ENCODE measurements at places on chromosomes 1 and 21.

- peaks cover 100% of the 10 kb centered on the region for H3K36me3 ChIP-seq
- H3K27ac ChIP-seq = no peak overlapping the region
- no peak for DNase-seq
Observed at GRCh38 chr21:36369064-36369685, 16.0 kb upstream of the CHAF1B start.

- no peak overlapping the region for H3K27ac ChIP-seq
- no peaks in the 10 kb centered on the region for H3K27me3 ChIP-seq
- no peaks in the 10 kb centered on the region for H3K4me1 ChIP-seq
- no peak overlapping the region for H3K4me3 ChIP-seq
Observed at GRCh38 chr1:194024659-194025058, 838.2 kb upstream of the B3GALT2 start.

DNA sequence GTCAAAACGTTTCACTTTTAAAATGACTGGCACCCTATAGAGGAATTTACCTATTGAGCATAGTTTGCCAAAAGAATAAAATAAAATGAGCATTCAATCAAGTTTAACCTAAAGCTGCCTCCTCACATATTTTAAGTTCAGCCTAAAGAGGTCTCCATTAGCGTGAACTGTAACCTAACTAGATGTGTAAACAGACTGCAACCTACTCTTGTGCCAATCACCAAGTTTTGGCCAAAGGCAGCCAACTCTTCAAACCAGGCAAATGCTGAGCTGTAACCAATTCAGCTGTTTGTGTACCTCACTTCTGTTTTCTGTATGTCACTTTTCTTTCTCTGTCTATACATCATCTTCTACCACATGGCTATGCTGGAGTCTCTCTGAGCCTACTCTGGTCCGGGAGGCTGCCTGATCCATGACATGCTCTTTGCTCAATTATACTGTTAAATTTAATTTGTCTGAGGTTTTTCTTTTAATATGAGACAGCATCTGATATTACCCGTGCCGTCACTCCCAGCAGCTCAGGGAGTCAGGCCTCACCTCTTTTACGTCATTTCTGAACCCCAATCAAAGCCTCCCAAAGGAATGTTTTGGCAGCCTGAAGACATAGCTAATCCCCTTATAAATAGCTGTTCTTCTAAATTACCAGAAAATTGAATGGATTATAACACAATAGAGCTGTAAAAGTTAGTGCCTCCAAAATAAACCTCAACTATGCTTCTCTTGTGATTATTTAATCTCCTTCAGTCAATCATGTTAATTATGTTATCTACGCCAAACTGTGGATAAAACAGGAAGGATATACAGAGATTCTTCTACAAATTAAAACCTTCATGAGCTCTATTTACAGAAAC is 81.0 kb upstream of the NR5A2 start:
- H3K36me3 ChIP-seq = no peaks in the 10 kb centered on the region
- DNase-seq = no peak
- H3K4me3 ChIP-seq = no peak overlapping the region

DNA sequence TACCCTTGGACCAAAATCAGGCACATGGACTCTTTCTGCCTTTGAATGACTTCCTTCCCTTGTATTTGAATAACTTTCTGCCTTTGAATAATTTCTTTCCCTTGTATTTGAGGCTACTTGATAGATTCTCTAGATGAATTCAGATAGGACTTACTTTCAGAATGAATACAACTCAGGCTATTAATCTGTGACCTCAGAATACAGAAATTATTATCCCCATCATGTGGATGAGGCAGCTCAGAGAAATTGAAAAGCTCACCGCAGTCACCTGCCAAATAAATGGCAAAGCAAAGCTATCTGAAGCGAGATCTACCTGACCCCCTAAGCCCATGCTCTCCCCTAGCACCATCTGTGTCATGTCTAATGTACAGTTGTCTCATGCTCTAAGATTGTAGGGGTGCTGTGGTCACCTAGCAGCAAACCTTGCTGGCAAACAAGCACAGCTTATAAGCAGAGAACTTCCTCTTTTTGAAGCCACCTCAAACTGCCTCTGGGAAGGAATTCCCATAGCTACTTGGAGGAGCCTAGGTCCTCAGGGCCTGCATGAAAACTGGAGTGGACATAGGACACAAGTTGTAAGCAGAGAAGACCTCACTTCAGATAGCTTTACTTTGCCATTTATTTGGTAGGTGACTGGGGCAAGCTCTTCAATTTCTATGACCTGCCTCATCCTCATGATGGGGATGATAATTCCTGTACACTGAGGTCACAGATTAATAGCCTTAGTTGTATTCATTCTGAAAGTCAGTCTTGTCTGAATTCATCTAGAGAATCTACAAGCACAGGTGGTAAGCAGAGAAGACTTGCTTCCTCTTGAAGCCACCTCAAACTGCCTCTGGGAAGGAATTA is 66.1 kb downstream of the FASLG start:
- H3K4me3 ChIP-seq = no peak overlapping the region
- no peaks in the 10 kb centered on the region for H3K27me3 ChIP-seq
- DNase-seq = no peak
- no peak overlapping the region for H3K27ac ChIP-seq
- no peaks in the 10 kb centered on the region for H3K36me3 ChIP-seq
- H3K4me1 ChIP-seq = no peaks in the 10 kb centered on the region

- DNase-seq = no peak
- H3K4me1 ChIP-seq = no peaks in the 10 kb centered on the region
- peaks cover 72% of the 10 kb centered on the region for H3K27me3 ChIP-seq
- H3K36me3 ChIP-seq = peaks cover 4% of the 10 kb centered on the region
- H3K27ac ChIP-seq = no peak within 1 kb of the TSS
- H3K4me3 ChIP-seq = no peak within 1 kb of the TSS
Observed at GRCh38 chr1:6180268-6180706, at the start of gene CHD5. Gene CHD5, minus strand, starts transcription at chr1:6180321. Its CDS starts 298 bp downstream, at chr1:6180023.

DNA sequence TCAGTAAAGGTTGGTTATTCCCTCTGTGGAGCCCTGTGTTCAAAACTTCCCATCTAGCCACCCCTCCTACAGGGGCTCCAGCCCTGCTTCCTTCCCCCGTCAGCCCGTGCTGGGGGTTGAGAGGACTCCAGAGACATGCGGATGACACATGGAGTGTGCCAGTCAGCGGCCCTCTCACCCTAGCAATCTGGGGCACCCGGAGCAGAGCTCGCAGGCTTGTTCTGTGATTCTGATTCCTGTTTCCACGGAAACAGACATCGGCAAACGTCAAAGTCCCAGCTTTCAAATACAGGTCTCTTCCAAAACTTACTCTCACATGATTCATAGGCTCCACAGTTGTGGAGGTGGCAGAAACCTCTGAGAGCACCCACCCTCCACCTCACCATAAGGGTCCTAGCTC is 9.8 kb upstream of the SSBP3 start:
- no peaks in the 10 kb centered on the region for H3K27me3 ChIP-seq
- H3K4me1 ChIP-seq = peaks cover 10% of the 10 kb centered on the region
- H3K27ac ChIP-seq = no peak overlapping the region

GRCh38 chr1:200872446-200873115 is at the start of gene GPR25:
Gene GPR25, plus strand, starts transcription at chr1:200872981. Its CDS starts 57 bp downstream, at chr1:200873038.
- H3K36me3 ChIP-seq = no peaks in the 10 kb centered on the region
- no peak for DNase-seq
- peaks cover 32% of the 10 kb centered on the region for H3K27me3 ChIP-seq
- peaks cover 12% of the 10 kb centered on the region for H3K4me1 ChIP-seq

DNA sequence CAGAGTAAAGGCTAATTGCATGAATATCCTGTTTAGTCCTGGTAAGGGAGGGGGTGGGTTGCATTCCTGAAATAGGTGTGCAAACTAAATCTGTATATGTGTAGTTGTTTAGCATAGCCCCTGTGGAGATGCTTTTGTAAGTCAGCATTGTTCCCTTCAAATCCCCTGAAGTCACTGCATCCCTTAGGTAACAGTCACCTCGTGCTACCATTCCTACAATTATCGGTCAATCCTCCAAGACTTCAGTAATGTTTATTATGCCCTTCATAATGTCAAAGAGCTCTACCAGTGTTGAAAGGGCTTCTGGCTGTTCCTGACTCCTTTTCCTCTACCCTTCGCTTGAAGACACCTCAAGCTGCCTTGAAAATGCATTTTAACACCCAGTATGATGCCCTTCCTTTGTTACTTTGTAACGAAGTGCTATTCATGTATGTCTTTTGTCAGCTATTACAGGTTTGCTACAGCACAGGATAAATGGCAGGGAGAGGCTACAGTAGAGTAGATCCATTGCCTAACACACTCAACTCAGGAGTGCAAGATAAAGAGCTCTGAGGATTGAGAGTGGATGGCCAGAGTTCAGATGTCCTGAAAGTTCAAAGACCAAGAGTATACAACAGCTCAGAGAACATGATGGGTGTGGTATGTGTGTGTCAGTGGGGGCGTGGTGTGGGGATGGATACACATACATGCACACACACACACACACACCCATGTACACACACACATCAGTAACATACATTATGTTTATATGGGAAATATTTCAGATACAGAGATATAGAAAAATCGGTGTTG is 27.4 kb upstream of the FOXD3 start:
- no peak overlapping the region for H3K27ac ChIP-seq
- H3K27me3 ChIP-seq = no peaks in the 10 kb centered on the region
- no peaks in the 10 kb centered on the region for H3K36me3 ChIP-seq
- no peak for DNase-seq
- H3K4me1 ChIP-seq = no peaks in the 10 kb centered on the region
- no peak overlapping the region for H3K4me3 ChIP-seq

GRCh38 chr1:207848234-207848633 is 62.7 kb downstream of the CD34 start:
- peak overlapping the region; percentile 83 for H3K27ac ChIP-seq
- H3K4me3 ChIP-seq = no peak overlapping the region
- H3K4me1 ChIP-seq = peaks cover 88% of the 10 kb centered on the region
- no peaks in the 10 kb centered on the region for H3K27me3 ChIP-seq
- no peaks in the 10 kb centered on the region for H3K36me3 ChIP-seq

DNA sequence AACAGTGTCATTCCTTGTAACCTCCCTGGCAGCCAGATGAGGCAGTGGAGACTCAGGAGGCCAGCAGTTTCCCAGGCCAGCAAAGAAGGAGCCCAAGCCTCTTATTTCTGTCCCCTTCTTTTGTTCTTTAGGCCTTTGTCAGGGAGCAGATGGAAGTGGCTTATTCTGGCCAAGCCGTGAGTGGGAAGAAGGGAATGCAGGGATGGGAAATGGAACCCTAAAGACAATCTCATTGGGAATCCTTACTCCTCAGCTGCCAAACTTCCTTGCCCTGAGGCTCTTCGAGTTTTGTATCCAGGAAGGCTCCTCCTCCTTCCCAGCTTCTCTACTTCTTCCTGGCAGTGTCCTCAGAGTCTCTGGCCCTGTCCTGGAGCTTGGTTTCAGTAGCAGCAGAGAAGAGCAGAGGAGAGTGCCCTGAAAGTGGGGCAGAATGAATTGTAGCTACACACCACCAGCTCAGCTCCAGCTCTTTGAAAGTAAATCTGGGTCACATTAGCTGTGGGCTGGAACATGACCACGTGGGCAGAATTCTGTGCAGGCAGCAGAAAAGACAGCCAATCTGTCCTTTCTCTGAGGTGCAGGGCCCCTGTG is 63.9 kb downstream of the NDUFS5 start:
- no peaks in the 10 kb centered on the region for H3K27me3 ChIP-seq
- H3K4me3 ChIP-seq = no peak overlapping the region
- no peak for DNase-seq
- H3K4me1 ChIP-seq = peaks cover 7% of the 10 kb centered on the region
- no peak overlapping the region for H3K27ac ChIP-seq
- no peaks in the 10 kb centered on the region for H3K36me3 ChIP-seq

- H3K4me1 ChIP-seq = no peaks in the 10 kb centered on the region
- no peak overlapping the region for H3K4me3 ChIP-seq
- no peaks in the 10 kb centered on the region for H3K27me3 ChIP-seq
- no peak overlapping the region for H3K27ac ChIP-seq
- no peak for DNase-seq
Observed at GRCh38 chr1:184672013-184672726, 82.5 kb downstream of the EDEM3 start.

- H3K36me3 ChIP-seq = no peaks in the 10 kb centered on the region
- DNase-seq = peak; percentile 40
- H3K27me3 ChIP-seq = no peaks in the 10 kb centered on the region
Observed at GRCh38 chr1:89890085-89890752, 69.4 kb downstream of the LRRC8D start.

DNA sequence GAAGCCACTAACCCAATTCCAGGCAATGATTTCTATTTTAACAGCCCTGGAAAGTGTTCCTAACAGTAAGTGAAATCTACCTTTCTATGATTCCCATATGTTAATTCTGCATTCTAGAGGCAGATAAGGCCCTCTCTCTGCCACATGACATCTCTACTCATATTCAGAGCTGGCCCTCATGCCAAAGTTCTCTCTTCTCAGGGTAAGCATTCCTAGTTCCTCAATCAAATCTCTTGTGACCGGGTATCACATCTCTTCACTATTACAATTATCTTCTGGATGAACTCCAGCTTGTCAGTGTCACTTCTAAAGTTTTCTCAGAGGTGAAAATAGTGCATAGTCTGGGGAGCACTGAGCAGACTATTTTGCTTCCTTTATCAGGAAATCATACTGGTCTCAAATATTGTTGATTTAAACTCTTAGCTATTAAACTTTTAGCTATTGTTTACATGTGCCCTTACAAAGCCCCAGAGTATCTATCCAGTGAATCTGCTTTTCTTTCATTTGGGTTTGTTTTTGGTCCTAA is 66.4 kb upstream of the TNFSF18 start:
- H3K27ac ChIP-seq = no peak overlapping the region
- H3K4me1 ChIP-seq = peaks cover 5% of the 10 kb centered on the region
- no peak overlapping the region for H3K4me3 ChIP-seq
- no peaks in the 10 kb centered on the region for H3K27me3 ChIP-seq

GRCh38 chr1:58064166-58064565 is 482.4 kb downstream of the OMA1 start:
- H3K4me1 ChIP-seq = no peaks in the 10 kb centered on the region
- H3K4me3 ChIP-seq = no peak overlapping the region
- no peak overlapping the region for H3K27ac ChIP-seq
- no peak for DNase-seq
- H3K36me3 ChIP-seq = no peaks in the 10 kb centered on the region

DNA sequence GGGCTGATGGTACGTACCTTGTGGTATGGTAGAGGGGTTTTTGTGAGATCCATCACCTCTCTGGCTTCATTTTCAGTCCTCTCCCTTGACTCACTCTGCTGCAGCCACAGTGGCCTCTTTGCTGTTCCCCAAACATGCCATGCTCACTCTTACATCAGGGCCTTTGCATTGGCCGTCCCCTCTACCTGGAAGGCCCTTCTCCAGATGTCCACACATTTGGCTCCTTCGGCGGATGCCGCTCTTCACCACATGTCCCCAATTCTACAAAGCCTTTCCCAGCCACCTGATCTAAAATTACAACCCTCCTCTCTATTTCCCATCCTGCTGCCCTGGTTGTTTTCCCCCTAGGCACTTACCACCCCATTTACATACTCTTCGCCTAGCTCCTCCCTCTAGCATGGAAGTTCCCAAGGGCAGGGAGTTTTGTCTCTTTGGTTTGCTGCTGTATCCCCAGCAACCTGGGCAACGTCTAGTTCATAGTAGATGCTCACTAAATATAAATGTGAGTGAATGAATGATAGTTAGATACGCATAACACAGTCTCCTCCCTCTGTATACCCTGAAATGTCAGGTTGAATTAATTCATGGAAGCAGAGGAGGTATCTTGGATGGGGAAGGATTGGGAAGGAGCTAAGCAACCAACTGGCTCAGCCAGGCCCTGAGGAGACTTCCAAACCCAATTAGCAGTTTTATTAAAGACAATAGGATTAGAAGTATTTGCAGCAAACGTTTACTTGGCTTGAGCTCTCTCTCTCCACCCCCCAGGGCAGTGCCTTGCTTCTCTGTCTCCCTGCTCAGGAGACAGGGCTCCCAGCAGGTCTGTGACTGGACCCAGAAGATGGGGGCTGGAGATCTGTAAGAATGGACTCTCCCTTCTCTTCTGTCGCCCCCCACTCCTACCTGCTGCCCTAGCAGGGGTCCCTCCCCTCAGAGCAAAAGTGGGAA is 264.2 kb downstream of the GRIK3 start:
- H3K27me3 ChIP-seq = peaks cover 20% of the 10 kb centered on the region
- H3K27ac ChIP-seq = no peak overlapping the region
- H3K4me1 ChIP-seq = no peaks in the 10 kb centered on the region
- H3K4me3 ChIP-seq = no peak overlapping the region
